Astrocyte of the spinal cord (primary cell): ENCODE measurements at places on chromosomes 7 and 10.

GRCh38 chr10:121332829-121333765 lies 265.1 kb downstream of the FGFR2 start:
- DNase-seq = no peak

DNA sequence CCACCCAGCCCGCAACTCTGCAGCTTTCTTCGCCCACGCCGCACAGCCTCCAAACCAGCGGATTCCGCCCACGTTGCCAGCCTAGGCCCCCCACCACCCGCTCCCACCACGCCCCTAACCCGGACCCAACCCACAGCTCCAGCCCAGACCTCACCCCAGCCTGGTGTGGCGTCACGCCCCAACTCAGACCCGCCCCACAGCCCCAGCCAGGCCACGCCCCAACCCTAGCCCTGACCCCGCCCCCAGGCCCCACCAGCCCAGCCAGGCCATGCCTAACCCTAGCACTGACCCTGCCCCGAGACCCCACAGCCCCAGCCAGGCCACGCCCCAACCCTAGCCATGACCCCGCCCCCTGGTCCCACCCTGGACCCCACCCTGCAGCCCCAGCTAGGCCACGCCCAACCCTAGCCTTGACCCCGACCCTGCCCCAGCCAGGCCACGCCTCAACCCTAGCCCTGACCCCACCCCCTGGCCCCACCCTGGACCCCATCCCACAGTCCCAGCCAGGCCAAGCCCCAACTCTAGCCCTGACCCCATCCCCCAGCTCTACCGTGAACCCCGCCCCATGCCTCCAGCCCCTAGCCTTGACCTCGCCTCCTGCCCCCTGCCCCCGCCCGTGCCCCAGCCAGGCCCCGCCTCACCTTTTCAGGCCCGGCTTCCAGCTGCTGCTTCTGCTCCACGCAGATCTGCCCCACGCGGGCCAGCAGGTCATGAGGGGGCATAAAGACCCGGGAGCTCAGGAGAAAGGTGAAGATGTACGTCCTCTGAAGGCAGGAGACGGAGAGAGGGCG lies 64.0 kb downstream of the RASGEF1A start:
- DNase-seq = no peak

DNA sequence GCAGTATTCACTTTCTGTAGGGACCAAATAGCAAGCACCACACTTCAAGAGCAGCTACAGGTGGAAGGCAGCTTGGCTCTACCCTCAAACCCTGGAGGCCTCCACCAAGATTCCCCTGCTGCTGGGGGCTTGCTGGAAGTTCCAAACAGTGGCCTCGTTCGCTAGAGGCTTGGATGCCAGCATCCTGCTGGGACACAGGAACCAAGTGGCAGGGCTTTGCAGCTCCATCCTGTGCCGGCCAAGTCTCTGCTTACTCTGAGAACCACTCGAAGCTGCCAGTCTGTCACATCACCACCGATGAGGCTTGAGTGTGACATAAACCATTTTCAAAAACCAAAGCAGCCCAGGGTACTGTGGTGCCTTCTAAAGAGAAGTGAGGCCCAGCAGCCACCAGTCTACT lies 69.2 kb upstream of the UNC5B start:
- DNase-seq = no peak

DNA sequence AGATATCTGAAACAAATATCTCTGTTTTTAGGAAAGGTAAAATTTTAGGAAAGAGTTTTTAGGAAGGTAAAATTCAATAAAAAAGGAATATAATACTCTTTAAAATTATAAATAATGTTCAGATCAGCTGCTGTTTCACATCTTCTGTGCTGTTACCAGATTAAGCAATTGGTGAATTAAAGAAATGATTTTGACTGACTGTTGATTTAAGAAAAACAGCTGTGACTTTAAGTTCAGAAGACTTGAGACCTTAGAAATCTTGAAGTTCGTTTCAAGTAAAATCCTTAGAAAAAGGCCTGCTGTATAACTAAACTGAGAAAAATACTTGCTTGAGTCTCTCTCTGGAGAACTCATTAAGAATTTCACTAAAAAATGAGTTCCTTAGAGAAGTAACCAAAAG lies 250.6 kb downstream of the DOCK4 start:
- DNase-seq = no peak

- no peak for DNase-seq
Observed at GRCh38 chr10:118907051-118907450, 122.5 kb upstream of the NANOS1 start.

- DNase-seq = no peak
Observed at GRCh38 chr7:123994449-123994848, 38.4 kb downstream of the TMEM229A start.

DNA sequence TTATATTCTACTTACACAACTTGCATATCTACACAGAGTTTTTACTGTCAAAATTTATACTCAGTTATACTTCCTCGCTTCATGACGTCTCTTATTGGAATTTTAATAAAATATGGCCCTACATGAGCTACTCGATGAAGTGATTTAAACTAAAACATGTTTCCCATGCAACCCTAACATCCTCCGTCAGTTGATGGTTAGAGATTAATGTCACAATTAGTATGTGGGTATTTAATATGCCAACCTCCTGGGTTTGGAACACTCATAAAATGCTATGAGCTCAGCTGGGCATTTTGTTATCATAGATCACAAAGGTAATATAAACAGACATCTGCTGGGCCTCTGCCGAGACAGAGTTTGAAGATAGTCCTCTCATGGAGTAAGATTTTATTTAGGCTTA lies 66.5 kb downstream of the GNAT3 start:
- no peak for DNase-seq

- DNase-seq = no peak
Observed at GRCh38 chr7:106365252-106366005, 80.6 kb upstream of the NAMPT start.

DNA sequence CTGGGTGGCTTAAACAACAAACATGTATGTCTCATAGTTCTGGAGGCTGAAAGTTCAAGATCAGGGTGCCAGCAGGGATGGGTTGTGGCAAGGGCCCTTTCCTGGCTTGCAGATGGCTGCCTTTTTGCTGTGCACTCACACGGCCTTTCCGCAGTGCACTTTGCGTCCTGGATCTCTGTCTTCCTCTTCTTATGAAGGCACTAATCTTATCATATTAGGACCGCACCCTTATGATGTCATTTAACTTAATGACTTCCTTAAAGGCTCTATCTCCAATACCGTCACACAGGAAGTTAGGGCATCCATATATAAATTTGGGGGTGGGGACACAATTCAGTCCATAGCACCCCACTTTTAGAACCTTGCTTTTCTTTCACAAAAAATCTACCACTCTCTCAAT lies 255.2 kb downstream of the SNX13 start:
- no peak for DNase-seq

GRCh38 chr10:104096692-104097091 lies 11.0 kb upstream of the COL17A1 start:
- no peak for DNase-seq

DNA sequence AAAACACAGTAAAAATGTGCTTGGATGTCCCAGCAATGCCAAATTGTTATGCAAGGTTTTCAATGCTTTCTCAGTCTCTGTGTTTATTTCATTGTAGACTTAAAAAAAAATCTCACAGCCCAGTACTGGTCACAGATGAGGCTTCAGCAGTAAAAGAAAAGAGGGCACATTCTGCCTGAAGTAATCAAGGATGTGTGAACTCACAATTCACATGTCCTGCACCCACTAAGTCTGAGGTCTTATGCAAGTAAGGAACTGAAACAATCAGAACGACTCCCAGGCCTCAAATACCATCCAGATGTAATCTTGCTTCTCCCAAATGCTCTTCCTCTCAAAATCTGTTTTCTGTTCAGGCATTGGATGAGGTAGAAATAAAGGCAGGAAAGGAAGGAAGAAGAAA lies 33.7 kb downstream of the ADRB1 start:
- DNase-seq = no peak

DNA sequence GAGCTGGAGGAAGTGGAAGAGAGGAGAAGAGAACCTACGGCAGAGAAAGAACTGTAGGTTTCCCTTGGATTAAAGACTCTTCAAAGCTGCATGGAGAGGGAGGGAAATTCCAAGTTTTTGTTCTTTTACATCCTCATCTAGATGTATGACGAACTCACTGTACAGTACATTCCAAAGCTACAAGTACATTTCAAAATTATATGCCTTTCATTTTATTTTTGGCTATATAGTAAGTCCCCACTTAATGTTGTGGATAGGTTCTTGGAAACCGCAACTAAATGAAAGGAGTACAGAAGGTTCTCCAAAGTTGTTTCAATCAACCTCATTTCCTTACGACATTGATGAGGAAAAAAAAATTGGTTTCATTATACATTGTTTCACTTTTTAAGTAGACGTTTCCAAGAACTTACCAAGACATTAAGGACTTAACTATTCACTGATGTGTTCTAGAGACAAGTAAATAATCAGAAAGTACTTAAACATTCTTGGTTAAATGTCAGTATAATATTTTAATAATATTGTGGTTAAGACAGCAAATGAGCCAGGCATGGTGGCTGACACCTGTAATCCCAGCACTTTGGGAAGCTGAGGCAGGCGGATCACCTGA lies 16.1 kb upstream of the JMJD1C start:
- no peak for DNase-seq
